ENCODE measurements at places on chromosomes 12 and 14.

GRCh38 chr12:71731439-71732356 lies 23.0 kb upstream of the RAB21 start:
- peak; percentile 98 for DNase-seq

DNA sequence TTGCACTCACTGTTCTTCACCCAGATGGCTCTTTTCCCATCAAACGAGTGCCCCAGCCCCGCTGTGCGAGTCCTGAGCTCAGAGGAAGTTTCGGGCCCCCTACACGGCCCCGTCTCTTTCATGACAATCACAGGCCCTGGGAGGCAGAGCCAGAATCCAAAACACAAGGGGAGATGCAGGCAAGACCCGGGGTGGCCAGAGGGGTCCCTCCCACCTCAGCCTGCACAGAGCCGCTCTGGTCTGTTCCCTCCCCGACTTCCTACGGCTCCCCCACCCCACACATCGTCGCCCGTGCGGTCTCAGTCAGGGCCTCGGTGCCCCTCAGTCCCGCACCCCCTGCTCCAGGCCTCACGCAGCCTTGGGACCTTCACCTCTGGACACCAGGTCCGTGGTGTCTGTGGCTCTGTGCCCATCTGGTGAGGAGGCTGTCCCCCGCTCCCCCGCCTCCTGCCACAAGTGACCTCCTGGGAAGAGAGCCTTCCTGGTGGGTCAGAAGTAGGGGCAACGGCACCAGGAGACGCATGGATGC lies 8.9 kb downstream of the GPR132 start:
- DNase-seq = no peak

DNA sequence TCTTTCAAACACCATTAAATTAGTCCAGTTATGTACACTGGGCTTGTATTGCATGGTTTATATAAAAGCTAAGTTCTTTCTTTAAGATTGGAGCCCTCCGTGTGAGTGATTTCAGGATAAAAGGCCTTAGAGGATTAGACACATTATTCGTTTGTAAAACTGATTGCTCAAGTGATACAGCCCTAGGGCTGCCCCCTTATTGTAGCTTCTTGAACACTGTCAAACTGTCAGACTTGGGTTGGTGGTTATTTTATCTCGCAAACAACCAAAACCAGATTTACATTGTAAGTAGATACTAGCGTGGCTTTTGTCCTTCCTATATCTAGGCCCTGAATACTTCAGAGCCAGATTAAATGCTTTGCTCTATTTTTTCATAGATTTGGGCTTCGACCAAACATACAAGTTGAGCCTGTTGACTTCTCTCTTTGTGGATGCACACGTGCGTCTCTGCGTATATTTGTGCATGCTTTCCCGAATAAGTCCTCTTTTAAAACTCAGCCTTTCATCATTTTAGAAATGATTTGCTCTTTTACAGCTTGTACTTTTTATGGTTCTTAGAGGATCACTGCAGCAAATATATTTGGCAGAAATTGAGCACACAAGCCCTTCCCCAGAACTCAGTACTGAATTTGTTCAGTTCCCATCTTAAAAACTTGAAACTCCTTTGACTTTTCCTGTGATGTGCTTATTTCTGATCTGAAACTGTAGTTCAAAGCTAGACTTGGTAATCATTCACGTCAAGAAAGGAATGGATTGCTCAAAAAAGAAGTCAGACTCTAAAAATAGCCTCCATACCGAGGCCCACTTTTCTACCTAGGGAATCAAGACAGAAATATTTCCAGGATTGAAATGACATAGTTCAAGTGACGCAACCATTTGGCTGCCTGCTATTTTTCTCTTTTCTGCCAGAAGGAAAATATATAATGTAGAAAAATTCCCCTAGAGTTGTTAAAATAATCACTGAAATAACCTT lies 129.5 kb downstream of the ETV6 start:
- DNase-seq = no peak

GRCh38 chr12:6391013-6391412 lies 7.1 kb downstream of the LTBR start:
- no peak for DNase-seq

DNA sequence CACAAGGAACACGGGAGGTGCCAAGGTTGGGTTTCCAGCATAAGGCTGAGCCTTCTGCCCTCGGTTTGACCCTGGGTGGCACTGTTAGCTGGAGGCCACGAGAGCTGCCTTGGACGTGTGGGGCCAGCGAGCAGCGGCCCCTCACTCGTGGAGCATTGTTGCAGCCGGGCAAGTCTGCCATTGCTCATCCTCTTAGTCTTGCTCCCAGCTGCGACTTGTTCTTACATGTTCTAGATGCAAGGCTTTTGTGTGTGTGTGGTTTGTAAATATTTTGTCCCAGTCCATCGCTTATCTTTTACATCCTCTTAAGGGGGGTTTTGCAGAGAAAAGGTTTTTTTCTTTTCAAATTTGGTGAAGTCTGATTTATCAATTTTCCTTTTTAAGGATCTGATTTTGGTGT lies 21.1 kb upstream of the C1S start:
- no peak for DNase-seq

GRCh38 chr14:55662752-55663151 lies 82.7 kb downstream of the KTN1 start:
- no peak for DNase-seq

DNA sequence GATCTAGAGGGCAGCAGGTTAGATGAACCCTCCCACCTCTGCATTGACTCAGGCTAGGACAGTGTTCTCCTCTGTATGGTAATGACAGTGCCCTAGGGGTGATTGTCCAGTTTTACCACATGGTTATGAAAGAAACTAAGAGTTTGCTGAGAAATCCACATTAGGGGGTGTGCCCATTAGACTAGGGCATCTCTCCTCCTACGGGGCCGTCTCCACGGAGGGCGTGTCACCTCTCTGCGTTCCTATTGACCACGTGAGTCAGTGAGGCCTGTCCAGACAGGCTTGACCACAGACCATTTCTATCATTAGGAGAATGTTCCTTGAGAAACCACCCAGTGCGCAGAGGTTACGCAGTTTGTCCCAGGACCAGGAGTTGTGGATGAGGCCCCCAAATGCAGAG lies 8.3 kb downstream of the MVK start:
- peak; percentile 76 for DNase-seq

- DNase-seq = no peak
These were observed 18.3 kb downstream of the PXN start for GRCh38 chr12:120247183-120247582.

- DNase-seq = no peak
These were observed 8.7 kb downstream of the SHMT2 start for GRCh38 chr12:57237932-57238853.

- no peak for DNase-seq
These were observed 4.6 kb upstream of the POU6F1 start for GRCh38 chr12:51222461-51222860.

DNA sequence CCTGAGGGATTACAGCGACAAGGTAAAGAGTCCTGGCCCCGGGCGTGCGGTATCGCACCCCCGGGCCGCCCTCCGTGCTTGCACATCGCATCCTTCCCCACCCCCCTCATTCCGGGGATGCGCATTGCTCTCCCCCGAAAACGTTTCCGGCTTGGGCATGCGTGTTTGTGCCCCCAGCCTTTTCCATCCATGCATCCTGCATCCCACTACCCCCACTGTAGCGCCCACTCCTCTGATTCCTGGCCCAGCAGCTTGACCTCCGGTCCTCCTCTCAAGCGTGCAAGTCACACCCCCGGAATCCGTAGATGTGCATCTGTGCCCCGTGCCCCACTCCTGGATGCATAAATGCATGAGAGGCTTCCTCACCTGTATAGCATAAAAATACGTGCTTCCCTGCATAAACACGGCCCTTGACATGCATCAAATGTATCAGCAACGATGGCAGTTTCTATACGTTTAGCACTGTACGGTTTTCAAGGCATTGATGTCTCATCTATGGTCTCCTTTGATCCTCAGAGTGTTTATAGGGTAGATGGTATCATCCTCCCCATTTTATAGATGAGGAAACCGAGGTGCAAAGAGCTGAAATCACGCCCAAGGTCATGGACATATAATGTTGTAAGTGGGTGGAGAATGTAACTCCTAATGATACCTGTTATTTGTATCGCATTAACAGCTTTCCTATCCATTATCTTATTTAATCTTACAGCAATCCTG lies 484 bp downstream of the RIC8B start:
- no peak for DNase-seq

Measured in ELR (cell line).